ENCODE measurements at places on chromosomes 6 and 20. TPM values are rescaled to one million over a fixed set of nuclear protein-coding genes. Genes with fewer than 3 reads are reported as not detected.

The NOTCH4 gene
- polyA plus RNA-seq, result 5.7 TPM

The HSPA1L gene
- 2.6 TPM for polyA plus RNA-seq

The C20orf144 gene
- polyA plus RNA-seq, result not detected

The SSTR4 gene
- not detected for polyA plus RNA-seq

The NRSN1 gene
- polyA plus RNA-seq, result 24.5 TPM
